ENCODE measurements at places on chromosomes 11 and 22.

DNA sequence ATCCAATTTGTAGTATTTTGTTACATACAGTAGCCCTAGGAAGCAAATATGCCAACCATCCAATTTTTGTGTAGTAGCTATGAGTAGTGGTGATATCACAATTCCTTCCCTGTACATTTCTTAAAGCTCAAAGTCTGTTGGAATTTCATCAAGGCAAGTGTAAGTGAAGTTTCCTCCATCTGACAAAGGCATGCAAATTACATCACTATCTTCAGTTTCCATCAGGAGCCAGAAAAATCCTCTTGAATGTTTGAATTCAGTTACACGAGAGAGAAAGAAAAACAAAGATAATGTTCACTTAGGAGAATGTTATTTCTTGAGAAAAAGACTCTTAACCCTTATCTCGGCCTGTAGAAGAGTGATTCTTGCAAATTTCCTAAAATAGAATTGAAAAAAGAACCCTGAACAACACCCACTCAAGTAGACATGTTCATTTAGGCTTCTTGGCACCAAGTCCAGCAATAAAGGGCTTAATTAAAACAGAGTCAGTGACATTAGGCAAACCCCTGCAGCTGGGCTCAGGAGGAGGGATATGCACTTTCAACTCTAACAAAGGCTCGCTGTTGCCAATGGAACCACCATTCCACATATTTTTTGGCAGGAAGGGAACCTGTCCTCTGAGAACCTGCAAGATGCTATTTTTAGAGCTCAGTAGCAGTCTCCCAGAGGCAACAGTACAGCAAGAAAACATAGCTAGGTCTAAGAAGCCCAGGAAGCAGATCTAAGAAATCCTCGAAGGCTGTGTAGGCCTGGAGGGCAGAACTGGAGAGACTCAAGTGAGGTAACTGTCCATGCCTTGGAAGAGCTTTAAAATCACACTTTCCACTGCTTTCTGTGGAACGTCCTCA is 144.6 kb downstream of the CCDC81 start:
- DNase-seq = no peak

- DNase-seq = peak; percentile 47
Observed at GRCh38 chr11:9363954-9364912, 20.2 kb upstream of the IPO7 start.

DNA sequence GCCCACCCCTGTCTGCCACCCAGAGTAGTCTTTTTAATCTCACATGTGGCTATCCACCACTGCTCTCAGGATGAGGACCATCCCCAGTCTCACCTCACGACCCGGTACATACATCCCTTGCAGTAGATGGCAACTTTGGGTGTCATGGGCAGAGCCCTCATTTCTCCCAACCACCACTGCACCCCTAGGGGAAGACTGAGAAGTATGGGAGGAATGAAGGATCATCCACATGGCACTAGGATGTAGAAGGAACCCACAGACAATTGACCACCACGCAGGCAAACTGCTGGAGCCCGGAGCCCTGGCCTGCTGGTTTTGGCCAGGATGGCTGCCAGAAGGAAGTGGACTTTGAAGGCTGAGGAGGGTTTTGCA is 1.9 kb upstream of the SCARF2 start:
- DNase-seq = no peak

DNA sequence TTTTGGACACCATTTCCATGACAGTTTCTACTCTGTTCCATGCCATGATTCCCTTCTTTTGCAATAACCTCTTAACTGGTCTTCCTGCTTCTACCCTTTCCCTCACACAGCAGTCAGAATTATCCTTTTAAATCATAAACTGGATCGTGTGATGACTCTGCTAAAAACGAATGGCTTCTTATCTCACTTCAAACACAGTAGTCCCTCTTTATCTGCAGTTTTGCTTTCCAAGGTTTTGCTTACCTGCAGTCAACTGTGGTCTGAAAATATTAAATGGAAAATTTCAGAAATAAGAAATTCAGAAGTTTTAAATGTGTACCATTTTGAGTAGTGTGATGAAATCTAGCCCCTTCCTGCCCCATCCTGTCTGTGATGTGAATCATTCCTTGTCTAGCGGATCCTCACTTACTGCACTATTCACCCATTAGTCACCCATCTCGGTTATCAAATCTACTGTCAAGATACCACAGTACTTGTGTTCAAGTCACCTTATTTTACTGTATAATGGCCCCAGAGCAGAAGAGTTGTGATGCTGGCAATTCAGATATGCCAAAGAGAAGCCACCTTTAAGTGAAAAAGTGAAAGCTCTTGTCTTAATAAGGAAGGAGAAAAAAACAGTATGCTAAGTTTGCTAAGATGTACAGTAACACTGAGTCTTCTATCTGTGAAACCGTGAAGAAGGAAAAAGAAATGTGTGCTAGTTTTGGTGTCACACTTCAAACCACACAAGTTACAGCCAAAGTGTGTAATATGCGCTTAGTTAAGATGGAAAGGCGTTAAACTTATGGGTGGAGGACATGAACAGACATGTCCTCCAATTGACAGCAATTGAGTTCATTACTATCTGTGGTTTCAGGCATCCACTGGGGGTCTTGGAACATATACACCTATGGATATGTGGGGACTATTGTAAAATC is 283.0 kb downstream of the DDX10 start:
- DNase-seq = no peak

- DNase-seq = no peak
Observed at GRCh38 chr11:65112546-65113360, 1.1 kb downstream of the TM7SF2 start.

DNA sequence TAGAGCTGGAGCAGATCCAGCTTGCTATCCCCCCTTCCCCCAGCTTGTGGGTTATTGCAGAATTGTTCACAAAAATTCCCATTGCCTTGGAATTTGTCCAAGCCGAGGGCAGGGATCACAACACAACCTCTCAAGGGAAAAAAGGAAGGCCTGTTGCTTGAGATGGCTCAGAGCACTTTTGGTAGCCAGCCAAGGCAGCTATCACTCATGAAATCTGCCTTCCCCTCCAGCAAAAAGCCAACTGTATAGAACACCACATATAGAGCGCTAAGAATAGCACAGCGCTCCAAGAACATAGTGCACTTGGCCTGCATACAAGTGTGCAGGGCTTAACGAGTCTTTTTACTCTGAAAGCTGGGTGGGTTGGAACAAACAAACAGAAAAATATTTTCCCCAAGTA is 46.2 kb downstream of the FAM83F start:
- DNase-seq = no peak

GRCh38 chr11:132379540-132379939 is 1009.1 kb downstream of the NTM start:
- DNase-seq = no peak

- peak; percentile 3 for DNase-seq
Observed at GRCh38 chr11:77672264-77672663, 34.7 kb upstream of the CLNS1A start.

DNA sequence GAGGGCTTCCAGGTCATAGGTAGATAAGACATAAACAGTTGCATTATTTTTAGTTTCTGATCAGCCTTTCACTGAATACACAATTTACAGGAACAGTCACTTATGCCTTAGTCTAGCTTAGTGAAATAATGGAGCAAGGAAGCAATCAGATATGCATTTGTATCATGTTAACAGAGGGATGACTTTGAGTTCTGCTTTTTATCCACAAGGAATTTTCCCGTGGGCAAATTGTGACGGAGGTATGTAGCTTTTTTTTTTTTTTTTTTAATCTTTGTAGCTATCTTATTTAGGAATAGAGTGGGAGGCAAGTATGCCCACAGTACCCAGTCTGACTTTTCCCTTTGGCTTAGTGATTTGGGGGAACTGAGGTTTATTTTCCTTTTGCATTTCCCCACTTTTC is 3.4 kb upstream of the NLRP10 start:
- DNase-seq = no peak

DNA sequence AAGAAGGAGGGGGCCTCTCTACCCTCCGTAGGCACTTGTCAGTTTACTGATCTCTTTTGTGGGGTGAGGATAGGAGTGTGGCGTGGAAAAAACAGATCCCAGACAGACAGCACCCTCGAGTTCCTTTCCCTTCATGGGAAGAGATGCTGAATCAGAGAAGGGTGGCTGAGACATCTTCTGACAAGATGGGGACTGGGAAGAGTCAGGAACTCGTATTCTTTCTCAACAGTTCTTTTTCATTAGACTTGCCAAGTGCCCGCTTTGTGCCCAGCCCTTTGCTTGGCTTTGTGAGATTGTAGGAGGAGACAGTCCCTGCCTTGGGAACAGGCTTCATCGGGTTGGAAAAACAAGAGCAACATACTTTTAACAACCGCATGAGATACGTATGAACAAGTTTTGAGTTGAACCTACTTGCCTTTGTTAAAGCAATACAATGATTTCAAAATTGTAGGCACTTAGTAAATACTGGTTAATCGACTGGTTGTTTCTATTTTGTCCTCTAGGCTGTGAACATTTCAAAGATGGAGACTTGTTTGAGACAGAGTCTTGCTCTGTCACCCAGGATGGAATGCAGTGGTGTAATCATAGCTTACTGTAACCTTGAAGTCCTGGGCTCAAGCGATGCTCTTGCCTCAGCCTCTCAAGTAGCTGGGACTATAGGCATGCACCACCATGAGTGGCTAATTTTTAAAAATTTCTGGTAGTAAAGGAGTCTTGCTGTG is 1.1 kb downstream of the RRM1 start:
- no peak for DNase-seq

DNA sequence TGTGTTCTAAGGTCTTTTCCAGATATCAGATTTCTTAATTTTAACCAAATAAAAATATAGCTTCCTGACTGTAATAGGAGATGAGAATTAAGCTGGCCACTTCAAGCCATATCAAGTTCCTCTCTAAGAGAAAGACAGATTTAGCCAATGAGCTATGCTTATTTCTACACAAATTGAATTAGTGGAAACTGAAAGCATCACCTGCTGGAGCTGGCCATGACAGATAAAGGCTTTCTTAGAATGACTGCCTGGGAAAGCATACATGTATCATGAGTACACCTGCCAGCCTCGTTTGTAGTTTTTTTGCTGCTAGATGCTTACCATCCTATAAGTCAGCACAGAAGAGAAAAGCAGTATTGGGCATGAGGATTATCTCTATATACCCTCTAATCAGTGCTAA is 53.5 kb upstream of the DBX1 start:
- no peak for DNase-seq

DNA sequence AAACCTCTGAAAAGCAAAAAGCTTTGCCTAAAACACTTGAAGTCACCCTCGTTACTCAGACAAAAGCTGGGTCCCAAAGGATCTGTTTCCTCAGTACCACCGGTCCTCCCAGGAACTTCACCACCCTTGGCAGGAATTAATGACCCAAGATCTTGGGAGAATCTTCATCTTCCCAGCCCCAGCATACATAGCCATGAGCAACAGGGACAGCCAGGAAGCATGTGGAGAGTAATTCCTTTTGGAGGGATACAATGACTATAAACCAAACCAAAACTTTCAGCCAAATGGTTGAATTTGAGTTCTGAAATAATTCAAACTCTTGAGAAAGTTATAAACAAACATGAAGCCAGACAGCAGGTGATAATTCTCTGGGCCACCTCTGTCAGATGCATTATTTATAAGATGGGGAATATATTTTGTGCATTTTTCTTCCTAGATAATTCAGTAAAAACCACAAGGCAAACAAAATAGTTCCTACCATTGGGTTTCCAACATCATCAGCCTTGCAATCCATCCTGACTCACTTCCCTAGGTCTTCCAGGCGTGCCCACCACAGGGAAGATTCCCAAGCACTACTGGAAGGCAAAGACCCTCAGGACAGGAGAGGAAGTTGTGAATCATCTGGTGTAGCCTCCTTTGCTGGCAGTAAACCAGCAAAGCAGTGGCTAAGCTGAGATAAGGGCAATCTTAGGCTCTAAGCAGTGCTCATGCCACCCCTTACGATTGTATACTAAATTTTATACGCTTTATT is 71.7 kb upstream of the DRD2 start:
- DNase-seq = no peak

GRCh38 chr11:57071829-57072228 is 83.1 kb downstream of the OR5AK2 start:
- no peak for DNase-seq

DNA sequence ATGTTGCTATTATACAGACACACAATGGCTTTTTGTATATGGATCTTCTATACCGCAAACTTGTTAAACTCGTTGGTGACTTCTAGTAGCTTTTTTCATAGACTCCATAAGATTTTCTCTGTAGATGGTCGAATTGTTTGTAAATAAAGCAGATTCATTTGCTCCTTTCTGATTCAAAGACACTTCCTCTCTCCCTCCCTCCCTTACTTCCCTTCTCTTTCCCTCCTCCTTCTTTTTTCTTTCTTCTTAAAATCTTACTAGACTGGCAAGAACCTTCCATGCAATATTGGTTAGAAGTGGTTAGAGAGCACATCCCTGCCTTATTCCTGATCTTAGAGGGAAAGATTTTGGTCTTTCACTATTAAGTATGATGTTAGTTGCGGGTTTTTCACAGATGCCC is 36.4 kb downstream of the MYEOV start:
- DNase-seq = no peak

DNA sequence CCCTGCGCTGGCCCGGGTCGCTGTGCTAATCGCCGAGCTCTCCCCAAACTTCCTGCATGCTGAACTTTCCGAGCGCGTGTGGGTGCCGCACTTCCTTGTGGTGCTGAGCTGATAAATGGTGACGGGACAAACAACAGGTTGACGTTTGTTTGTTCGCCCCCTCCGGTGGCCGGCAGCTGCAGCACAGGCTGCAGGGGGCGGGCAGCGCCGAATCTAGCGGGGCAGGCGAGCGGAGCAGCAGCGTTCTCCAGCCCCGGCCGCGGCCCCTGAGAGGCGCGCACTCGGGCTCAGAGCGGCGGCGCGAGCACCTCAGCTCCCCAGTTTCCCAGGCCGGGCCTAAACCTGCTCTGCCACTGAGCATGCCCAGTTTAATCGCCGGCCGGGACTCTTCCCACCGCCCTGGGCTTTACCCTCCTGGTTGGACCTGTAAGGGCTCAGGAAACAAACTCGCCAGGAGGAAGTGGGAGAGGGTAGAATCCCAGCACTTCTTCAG is at the start of gene PDGFD:
TSS of gene PDGFD (minus strand) at position 120 of the 493 bp plus-strand sequence.
- DNase-seq = no peak

- DNase-seq = no peak
Observed at GRCh38 chr11:126547161-126547560, 191.7 kb downstream of the ST3GAL4 start.

DNA sequence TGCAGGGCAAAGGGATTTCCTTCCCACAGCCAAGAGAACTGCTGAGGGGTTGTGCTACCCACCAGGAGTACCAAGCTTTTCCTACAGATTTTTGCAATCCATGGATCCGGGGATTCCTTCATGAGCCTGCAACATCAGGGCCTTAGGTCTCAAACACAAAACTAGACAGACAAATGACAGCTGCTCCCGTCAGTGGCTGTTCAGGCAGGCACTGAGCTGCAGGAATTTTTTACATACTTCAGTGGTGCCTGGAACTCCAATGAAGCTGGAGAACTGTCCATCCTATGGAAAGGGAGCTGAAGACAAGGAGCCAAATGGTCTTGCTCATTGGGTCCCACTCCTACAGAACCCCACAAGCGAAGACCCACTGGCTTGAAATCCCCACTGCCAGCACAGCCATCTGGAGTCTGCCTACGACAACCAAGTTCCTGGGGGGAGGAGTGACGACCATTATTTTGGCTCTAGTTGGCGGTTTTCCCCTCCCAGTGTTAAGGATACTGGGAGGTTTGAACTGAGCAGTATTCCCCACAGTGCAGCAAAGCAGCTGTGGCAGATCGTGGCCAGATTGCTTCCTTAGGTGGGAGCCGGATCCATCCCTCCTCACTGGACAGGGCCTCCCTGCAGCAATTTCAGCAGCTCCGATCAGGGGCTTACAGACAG is 157.7 kb upstream of the TMEM45B start:
- DNase-seq = no peak
